Activated CD4-positive, CD25-positive, alpha-beta regulatory T cell (primary cell): ENCODE measurements at places on chromosomes 5 and 9.

DNA sequence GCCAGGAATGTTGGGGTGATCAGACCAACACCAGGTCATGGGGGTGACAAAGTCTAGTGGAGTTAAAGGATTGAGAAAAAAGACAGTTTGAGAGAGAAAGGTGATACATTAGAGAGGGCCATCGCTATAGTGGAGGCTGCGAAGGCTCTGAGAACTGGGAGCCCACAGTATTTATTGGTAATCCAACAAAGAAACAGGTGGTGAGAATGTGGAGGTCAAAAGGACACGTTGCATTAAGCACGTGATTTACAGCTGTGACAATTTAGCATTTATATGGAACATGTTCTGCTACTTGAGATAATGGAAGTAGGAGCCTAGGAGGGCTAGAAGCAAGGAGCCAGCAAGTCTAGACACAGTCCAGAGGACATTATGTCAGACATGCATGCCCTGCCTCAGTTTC is 2086.5 kb upstream of the C9orf72 start:
- DNase-seq, result no peak

- no peak for DNase-seq
These were observed 93.1 kb upstream of the TRPC7 start for GRCh38 chr5:136458481-136458880.

DNA sequence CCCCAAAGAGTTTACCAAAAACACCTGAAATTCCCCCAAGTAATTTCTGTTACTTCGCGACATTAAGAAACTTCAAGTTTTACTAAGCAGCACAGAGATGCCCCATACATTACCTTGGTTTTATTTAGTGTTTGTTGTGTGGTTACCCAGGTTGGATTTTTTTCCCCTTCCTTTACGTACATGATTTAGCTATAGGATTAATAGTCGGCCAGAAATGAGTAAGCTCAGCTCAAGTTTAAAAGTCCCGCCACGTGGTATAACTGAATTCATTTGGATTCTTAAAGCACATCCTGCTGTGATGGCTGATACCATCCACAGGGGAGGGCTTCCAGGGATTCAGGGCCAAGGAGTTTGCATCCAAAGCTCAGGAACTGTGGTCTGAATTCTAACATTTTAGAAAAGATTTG is 75.9 kb downstream of the DAP start:
- no peak for DNase-seq

- DNase-seq, result no peak
These were observed 125.2 kb downstream of the EDIL3 start for GRCh38 chr5:84259283-84260045.

- no peak for DNase-seq
These were observed 72.7 kb downstream of the NTNG2 start for GRCh38 chr9:132234535-132234934.

DNA sequence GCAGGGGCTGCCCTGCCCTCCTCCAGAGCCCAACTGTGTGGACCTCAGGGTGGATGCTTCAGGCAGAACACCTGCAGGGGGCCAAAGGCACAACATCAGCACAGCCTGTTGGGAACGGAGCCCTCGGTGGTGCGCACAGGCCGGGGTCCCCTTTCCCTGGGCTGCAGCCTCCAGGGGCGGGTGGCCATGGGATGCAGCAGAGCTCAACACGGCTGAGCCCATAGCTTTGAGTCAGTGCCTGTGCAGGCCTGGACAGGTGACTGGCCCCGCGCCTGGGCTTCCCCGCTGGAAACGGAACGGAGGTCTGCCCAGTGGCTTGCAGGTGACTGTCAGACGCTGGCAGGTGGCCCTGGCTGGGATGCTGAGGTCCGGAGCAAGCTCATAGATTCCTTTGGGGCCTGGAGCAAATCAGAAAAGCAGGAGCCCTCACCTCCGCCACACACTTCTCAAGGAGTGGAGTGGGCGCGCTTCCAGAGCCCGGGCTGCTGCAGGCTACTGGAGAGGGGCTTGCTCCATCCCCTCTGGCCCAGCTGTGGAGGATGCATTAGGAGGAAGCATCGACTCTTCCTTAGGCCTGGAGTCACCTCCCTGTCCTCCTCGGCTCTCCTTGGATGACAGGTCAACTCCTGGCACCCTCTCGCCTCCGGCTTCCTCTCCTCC is 69.8 kb upstream of the RNU6ATAC start:
- DNase-seq, result no peak

DNA sequence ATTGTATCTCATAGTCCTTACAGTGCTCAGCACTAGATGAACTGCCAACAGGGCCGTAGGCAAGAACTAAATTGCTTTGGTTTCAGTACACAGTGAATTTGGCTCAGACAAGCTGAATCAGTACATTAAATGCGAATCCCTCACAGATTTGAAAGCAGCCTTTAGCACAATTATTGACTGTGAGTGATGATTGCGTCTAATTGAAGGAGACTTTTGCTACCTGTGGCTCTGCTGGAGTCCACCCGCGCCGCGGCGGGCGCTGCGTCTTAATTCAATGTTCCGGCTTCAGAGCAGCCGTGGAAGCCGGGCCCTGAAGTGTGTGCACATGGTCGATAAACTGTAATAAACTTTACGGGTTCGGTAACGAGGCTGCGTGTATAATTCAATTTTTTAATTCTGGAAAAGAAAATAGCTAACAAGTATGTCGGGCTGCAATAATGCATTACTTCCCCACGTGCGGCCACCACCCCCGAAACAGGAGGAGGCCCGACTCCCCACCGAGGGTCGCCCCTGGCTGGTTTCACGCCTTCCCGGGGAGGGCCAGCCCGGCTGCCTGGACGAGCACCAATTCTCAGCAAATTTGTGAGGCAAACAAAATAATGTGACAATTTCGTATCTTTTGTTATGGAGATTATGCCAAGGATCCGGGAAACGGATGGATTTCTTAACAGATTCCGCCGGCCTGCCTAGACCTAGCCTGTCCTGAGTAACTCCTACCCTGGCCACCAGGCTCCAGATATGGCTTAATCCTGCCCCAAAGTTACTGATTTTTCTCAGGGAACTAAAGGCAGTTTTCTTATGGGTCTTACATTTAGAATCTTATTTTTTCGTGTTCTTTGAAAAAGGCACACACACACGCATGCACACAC is 269.4 kb upstream of the IRX1 start:
- DNase-seq, result no peak
